ENCODE measurements at places on chromosomes 16 and 17.

DNA sequence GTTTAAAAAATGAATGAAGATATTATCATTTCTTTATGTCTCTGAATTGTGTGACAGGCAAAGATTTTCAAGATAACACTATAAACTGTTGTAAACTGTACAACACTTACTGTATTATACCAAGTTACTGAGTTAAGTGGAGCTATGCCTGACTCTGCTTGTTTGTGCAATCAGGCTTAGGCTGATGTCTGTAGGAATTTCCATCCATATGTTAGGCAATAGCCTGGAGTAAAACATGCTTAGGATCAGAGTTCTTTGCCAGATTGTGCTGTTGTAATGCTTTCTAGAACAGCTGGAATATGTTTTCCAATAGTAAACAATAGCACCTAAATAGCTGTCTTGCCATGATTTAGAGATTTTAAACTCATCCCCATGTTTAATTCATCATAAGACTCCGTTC is 1496.7 kb downstream of the CDH11 start:
- no peak for DNase-seq

DNA sequence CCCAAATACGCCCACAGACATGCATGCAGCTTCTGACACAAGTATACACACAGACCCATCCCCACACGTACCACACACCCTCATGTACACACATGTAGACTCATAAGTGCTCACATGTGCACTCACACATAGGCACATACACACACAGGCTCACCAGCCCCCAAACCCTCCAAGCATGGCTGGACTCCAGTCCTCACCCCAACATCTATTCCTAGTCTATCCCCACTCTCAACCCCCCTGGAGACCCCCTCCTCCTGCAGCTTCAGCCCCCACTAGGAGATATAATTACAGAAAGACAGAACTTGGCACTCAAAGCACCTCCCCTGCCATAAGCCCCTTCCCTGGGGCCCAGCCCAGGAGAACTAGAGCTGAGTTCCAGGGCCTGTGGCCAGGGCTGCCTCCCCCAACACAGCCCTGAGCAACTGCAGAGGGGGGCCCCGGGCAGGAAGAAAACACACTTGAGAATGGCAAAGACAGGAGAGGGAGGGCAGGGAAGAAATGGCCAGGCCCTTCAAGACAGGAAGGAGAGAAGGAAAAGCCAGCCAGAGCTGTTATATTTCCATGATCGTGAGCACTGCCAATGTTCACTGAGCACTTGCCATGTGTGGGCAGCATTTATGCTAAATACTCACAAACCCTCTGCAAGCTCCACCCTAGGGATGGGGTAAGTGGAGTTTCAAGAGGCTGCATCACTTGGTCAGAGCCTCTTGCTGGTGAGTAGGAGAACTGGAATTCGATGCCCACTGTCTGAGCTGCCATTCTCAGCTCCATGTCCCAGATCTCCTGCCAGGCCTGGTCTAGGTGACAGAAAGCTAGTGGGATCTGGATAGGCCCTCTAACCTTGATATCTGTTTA is 224.5 kb downstream of the ZNF423 start:
- no peak for DNase-seq

DNA sequence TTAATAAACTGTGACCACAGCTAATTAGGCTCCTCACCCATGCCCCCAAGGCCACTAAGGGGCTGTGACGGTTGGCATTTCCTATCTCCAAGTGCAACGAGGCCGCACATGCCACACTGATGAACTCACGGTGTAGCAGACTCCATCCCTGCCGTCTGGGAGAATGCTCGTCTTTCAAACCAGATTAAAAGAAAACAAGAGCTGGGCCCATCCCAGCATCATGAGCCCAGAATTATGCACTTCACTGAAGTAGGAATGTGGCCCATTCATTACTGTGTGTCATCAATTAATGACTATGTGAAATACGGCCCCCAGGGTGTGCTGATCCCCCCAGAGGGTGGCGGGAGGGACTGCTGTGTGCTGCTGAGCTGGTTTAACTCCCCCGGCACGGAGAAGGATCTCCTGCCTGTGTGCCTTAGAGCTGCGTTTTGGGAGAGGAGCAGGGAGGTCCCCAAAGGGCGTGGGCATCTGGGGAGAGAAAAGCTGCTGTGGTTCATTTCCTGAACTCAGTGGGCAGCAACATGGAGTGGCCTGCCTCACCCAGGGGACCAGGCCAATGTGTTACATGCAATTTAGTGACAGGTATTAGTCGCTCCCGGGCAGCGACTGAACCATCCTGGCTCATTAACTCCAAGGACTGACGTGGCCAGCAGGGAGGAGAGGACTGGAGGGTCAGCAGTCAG is 194.5 kb downstream of the FOXL1 start:
- DNase-seq: no peak

DNA sequence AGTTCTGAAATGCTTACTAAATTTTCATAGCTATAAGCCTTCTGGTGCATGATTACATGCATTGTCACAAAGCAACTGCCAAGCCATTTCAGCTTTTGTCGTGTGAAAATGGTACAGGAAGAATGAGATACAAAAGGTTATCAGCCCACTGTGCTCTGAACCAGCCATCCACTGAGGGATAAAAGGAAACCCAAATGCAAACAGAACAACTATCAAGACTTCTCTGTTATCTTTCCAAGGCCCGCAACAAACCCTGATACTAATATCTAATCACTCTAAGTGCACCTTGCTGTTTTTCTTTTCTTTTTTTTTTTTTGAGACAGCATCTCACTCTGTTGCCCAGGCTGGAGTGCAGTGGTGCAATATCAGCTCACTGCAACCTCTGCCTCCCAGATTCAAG is 109.0 kb downstream of the FTO start:
- no peak for DNase-seq

- no peak for DNase-seq
Observed at GRCh38 chr17:57879437-57880085, 29.7 kb upstream of the MRPS23 start.

GRCh38 chr16:11306997-11307638 is 26.0 kb upstream of the PRM1 start:
- no peak for DNase-seq

GRCh38 chr17:44543213-44543904 is 13.9 kb upstream of the FZD2 start:
- DNase-seq: no peak

GRCh38 chr17:77248216-77249114 is 107.7 kb downstream of the SEC14L1 start:
- no peak for DNase-seq

DNA sequence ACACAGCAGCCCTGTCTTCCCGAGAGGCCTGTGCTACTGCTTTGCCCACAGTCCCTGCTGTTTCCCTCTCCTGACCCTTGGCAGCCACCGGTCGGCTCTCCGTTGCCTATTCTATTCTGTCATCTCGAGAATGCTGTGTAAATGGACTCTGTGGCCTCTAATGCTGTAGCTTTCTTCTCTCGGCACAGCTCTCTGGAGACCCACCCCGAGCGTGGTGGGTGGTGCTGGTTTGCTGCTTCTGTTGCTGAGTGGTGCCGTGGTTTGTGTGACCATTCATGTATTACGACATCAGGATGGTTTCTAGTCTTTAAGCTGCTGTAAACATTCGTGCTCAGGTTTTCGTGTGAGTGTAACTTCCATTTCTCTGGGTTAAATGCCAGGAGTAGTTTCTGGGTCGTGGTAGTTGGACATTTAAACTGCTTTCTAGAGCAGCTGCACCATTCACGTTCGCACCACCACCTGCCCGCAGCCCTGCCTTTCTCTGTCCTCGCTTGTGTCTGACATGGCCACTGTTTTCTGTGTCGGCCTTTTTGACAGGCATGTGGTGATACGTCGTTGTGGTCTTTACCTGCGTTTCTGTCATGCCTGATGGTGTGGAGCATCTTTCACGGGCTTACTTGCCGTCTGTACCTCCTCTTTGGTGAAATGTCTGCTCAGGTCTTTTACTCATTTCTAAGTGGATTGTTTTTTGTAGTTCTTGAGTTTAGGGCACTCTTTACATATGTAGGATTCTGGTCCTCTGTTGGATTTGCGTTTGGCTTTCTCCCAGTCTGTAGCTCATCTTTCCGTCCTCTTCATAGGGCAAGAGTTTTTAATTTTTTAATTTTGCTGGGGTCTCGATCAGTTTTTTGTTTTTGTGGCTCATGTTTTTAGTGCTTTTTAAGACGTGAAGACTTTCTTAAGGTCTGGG is 47.7 kb upstream of the ZNF750 start:
- DNase-seq: no peak

DNA sequence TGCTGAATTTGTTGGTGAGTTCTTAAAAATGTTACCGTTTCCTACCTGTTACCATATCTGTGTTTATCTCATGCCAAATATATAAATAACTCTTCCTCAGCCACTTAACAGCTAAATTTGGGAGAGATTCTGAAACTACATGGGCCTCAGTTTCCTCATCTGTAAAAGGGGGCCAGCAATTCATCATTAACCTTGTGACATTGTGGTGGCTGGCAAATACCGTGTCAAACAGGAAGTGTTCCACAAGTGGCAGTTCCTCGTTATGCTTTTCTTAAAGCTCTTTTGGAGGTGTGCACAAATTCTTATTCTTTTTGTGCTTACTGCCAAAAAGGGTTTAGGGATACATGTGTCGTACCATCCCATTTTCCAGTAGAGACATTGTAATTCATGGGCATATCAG is 220.4 kb upstream of the CACNG5 start:
- no peak for DNase-seq

DNA sequence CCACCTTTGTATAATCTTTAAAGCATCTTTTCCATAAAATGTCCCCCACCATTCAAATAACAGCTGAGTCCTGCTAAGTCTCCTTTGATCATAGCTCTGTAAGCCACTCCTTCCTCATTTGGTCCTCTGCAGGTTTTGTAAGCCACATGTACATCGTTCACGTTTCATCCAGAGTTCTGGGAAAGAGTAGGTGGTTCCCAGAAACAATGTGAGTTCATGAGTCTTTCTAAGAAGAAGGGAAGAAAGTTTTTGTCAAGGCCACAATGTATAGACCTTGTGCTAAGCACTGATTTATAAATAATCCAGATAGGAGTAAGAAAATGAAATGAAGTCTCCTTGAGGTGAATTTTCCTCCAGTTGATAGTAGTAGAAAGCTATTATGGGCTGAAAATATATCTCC is 8.7 kb upstream of the ANKS4B start:
- DNase-seq: no peak

DNA sequence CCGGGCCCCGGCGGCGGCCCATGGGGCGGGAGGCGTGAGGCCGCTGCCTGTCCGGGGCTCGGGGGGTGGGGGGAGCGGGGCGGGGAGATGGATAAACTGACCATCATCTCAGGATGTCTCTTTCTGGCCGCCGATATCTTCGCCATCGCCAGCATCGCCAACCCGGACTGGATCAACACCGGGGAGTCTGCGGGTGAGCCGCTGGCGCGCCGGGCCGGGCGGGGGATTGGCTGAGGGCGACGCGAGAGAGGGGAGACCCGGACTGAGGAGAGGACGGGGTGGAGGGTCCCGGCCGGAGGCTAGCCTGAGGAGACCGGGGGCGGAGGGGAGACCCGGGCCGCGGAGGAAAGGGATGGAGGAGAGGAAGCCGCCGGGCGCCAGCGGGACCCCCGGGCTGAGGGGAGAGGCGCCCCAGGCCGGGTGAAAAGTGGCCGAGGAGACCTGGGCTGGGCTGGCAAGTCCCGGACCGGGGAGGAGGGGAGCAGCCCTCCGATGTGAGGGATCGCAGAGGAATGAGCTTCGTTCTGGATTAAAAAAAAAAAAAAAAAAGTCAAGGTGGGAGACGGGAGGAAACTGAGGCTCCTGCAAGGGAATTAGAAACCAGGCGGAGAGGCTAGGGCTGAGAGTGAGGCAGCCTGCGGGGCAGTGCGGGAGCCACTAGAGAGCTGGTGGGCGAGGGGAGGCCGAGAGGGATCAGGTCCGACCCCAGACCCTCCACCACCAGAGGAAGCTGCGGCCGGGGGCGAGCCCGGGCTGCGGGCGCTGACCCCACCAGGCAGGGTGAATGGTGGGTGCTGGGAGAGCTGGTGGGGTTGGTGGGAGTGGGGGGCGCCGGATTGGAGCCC is 526 bp downstream of the MOSMO start:
- peak; percentile 9 for DNase-seq

DNA sequence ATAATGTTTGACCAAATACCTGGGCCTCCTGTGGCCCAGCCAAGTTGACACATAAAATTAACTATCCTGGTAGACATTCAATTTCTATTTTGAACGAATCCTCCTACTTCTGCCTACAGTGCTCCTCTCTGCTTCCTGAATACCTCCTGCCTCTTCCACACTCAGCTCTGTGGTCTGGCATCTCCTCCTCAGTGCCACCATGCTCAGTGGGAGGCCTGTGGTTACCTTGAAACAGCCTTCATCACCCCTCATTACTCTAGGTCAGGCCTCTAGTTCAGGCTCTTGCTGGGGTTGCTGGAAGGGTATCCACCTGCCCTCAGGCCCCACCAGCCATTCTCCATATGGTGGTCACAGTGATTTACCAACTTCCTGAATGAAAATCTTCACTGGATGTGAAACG is 5.1 kb downstream of the LYRM9 start:
- DNase-seq: no peak

DNA sequence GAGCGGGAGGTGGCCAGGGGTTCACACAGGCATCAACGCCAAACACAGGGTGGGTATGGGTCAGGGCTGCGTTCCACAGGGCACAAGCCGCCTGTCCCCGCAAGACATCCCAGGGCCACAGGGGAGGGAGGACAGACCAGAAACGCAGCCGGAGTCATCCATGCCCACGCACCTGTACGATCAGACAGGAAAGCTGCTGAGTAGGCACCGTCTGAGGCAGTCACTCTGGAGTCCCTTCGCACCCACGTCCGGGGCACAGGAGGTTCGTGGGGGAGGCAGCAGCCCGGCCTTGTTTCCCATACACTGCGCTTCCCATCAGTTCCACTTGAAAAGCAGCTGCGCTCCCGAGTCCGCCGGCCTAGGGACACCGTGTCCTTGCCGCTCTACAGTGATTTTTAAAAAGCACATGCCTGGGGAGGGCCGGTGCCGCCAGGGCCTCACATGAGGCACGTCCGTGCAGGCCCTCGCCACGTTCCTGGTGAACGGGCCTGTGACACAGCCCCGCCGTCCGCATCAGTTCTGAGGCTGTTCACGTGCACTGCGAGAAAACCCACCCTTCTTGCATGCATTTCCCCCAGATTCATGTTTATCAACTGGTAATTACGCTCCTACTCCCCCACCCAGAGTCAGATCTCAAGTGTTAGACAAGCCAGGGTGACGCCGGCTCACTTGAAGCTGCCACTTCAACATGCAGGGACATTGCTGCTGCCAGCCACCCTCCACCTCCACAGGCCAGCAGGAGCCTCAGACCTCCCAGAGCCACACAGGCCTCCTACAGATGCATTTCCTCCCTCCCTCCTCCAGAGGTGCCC is 34.8 kb downstream of the WDR45B start:
- DNase-seq: no peak

Measured in CD4-positive, alpha-beta memory T cell (primary cell).